Caudate nucleus (tissue), 63 donors: ENCODE measurements at places on chromosomes 1 and 21.

- no peak for DNase-seq
These were observed 58.5 kb upstream of the DNAJC6 start for GRCh38 chr1:65250826-65251225.

GRCh38 chr1:33123266-33123665 is 42.3 kb downstream of the AZIN2 start:
- no peak for DNase-seq

- no peak for DNase-seq
These were observed 54.3 kb downstream of the NGF start for GRCh38 chr1:115283681-115284146.

DNA sequence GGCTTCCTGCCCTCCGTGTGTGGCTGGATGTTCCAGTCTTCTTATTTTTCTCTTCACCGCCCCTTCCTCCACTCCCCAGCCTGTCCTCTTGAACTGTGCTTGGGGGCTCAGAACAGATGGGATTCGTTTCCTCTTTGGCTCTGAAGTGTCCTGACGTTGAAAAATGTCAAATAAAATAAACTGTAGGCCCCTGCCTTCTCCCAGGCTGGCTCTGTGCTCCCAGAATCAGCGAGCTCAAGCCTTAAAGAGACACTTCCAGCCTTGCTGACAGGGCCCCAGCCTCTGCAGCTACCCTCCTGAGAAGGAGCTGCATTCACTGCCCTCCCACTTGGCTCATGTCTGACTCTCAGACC is 104.2 kb upstream of the IPO9 start:
- DNase-seq, result no peak

- no peak for DNase-seq
These were observed 7.2 kb upstream of the CRABP2 start for GRCh38 chr1:156712626-156713025.

DNA sequence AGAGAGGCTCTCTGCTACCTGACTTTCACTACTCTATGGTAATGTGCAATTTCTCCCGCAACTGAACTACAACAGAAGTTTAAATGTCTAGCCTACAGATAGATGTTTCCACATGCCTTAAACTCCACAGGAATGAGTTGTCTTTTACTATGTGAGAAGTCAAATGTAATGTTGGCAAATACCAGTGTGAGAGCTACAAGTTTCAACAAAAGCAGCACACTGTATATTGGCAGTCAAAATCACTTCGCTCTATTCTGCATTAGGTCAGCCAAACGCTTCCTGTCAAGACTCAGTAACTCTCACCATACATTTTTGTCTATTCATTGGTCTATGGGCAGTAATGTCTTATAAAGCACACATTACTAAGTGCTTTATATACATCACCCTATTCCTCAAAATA is 41.9 kb downstream of the LUZP1 start:
- no peak for DNase-seq

DNA sequence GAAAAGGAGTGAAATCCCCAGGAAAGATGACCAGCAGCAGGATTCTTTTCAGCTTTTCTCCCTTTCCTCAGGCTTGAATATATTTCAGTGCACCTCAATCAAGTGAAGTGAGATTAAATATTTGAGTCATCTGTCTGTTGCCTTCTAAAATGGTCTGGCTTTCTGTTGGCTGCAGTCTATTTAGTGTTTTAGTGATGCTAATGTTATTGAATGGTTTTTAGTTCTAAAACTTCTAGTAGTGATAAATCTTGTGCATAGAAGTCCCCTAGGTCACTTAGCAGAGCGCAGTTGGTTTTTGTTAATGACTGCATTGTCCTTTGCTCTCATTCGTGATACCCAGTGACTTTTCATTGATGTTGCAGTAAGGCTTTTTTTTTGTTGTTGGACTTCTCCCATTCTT is 53.5 kb downstream of the ITSN1 start:
- DNase-seq, result no peak

DNA sequence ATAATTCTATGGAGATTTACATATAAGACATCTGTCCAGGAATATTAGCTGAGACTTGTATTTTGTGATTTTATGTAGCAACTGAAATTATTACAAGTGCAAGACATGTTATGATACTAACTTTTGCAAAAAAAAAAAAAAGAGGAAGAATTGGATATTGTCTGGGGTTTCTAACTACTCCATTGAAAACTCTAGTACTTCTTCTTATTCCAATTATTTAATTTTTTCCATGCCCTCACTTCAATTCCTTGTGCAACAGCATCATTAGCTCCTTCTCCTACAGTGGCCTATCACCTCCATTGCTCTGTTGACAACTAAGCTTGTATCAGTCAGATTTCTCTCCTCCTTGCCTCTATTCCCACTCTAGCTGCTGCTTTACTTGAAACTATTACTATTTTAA is 126.6 kb downstream of the PTPRC start:
- DNase-seq, result no peak

DNA sequence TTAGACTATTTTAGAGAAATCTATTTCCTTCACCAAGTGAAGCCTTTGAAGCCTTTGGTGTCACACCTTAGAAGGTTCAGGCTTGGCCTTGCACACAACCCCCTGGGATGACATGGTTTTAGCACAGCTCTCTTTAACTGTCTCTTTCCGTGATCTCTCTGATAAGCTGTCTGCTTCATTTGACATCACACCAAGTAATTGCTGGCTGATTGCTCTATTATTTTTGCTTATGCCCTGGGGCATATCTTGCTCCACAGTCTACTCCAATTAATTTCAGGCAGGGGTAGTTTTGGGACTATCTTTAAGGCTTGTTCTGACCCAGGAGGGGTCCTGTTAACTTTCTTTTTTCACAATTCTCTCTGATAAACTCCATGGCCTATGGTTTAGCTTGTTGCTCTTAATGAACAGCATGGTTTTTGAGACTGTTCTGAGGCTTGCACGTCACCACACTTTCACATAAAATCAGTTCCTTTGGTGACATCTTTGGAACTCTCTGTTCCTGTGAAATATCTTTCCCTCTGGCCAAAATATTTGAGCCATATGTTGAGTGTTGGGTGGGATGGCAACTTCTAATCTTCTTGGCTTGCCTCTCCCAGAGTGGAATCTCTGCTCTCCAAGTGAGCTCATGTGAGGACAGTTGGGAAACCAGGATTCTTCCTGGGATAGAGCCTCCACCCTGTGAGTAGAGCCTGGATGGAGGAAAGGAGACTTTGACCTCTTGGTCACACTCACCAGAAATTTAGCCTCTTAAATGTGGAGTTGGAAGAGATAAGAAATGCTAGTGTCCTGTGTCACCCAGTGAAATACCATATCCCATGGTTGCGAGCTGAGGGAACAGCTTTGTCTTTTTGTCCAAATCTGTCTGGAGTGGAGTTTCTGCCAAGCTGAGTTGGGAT is 63.6 kb downstream of the MAP3K21 start:
- no peak for DNase-seq

GRCh38 chr1:218711001-218711400 is 365.9 kb downstream of the TGFB2 start:
- no peak for DNase-seq

DNA sequence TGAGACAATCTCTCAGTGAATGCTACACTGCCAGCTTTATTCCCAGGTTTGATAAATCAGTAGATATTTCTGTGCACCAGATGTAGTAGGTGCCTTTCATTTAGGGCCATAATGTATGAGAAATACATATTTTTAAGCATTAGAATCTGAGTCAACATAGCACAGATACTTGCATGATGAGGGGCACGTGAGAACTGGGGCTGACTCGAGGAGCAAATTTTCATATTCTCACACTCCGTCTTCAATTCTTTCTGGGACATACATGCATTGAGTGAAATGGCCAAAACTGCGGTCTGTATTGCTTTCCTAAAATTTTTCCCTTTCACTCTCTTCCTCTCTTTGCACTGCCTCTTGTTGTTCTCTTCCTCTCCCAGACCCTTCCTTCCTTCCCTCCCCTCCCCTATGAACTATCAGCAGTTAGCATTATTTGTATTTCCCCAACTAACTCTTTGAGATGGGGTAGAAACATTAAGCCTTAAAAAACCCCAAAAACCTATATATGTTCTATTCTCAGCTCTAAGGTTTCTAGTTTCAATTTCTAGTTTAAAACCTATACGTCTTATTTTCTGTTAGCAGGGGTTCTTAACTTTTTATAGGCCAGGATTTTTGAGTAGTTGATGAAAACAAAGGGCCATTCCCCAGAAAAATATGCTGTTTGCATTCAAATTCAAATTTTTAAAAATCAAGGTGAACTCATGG is 289.1 kb downstream of the PTBP2 start:
- no peak for DNase-seq

- DNase-seq, result no peak
These were observed 328.2 kb downstream of the RWDD3 start for GRCh38 chr1:95562230-95562629.

DNA sequence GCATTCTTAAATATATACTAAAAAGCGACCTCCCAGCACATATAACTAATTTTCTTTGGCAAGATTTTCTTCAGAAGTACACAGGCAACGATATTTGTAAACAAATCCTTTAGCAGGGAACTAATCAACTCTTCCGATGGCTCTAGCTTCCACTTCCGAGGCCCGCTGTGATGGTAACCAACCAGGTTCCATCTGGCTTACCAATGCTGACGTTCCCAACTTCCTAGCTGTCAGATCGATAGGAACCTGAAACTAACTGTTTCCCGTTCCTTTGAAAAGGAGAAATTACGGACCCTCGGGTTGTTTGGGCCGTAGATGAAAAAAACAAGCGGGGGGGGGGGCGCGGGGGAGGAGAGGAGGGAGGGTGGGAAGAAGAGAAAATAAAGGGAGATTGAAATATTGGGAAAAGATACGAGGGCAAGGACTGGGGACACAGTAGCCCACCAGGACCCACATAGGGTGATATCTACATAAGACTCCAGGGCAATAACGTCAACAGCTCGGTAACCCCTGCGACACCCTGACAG is 513 bp downstream of the GTF2B start:
- DNase-seq, result no peak

DNA sequence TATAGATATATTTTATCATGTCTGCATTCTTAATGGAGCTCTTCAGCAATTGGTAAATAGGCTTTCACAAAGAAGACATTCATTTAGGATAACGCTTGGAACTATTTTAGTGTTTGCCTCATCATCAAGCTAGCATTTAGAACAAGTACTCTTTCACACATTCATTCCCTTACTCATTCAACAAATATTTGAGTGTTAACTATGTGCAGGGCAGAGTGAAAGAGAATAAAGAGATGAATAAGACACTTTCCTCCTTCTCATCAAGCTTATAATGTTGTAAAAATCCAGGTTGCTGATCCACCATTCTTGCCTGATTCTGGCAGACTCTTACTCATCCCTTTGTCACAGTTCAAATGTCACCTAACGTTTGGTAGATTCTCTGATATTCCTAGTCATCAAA is 386.3 kb upstream of the BEND5 start:
- DNase-seq, result no peak

- DNase-seq, result no peak
These were observed 36.2 kb downstream of the UBE2G2 start for GRCh38 chr21:44765231-44766013.
